ENCODE measurements at places on chromosomes 2 and 18. TPM values are rescaled to one million over a fixed set of nuclear protein-coding genes. Genes with fewer than 3 reads are reported as not detected.
A peak's percentile ranks its signal among the peaks of the same experiment; 100 is the strongest.

CCDC85A gene
- total RNA-seq = 0.15 TPM

DNA sequence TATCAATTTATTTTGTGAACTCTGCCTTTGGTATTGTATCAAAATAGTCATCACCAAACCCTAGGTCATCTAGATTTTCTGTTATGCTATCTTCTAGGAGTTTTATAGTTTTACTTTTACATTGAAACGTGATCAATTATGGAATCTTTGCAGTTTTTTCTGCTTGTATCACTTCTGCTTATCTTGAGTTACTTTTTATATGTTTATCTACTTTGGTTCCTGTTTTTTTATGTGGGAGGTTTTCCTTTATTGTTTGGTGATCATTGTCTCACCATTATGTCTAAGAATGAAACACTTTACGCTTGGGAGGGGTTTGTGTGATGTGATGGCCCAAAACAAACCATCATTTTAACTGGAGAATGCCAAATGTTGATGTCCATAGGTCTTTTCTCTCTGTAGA is 261.2 kb downstream of the SPAG16 start:
- no peak for DNase-seq

- DNase-seq = peak; percentile 93
These were observed 486 bp upstream of the GPR39 start for GRCh38 chr2:132415915-132416722.

DNA sequence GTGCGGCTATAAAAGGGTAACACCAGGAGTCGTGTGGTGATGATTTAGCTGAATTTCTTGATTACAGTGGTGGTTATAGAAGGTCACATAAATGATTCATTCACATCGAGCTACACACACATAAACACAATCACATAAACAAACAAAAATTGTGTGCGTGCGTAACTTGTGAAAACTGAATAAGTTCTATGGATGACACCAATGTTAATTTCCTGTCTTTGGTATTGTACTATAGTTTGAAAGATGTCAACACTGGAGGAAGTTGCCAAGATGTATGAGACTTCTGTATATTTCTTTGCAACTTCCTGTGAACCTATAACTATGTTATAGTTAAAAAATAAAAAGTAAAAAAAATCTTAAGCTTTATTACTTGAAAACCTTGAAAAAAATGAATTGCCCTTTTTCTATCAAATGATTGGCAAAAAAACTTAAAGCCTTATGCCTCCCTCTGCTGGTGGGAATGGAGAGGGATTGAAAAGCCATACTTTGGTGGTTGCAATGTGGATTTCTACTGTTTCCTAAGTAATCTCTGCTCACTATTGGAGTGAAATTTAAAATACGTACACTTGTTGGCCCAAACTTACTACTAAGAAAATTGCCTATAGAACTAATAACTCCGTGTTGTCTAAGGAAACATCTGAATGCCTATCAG is 227.7 kb downstream of the RPIA start:
- peak; percentile 30 for DNase-seq

- no peak for DNase-seq
These were observed 66.3 kb downstream of the NCKAP1 start for GRCh38 chr2:182971820-182972547.

GRCh38 chr18:47285456-47285855 is 34.0 kb upstream of the SKOR2 start:
- no peak for DNase-seq

All from renal cortical epithelial cell (primary cell).